ENCODE measurements at places on chromosomes 12 and 14.

- DNase-seq = no peak
Measured at GRCh38 chr12:51851413-51852124, 3.1 kb upstream of the FIGNL2 start.

GRCh38 chr12:66497008-66497897 lies 181.6 kb downstream of the GRIP1 start:
- DNase-seq = no peak

DNA sequence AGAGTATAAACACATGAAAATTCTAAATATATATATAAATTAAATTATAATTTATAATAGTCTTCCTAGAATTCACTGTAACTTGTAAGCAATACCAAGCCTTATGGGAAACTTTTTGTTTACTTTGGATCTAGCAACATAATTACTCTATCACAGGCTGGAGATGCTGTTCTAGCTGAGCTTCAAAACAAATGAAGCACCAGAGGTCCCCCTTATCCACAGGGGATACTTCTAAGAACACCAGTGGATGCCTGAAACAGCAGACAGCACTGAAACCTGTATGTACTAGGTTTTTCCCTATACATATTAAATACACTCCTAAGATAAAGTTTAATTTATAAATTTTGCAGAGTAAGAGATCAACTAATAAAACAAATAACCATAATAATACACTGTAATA lies 96.6 kb downstream of the CDK17 start:
- no peak for DNase-seq

DNA sequence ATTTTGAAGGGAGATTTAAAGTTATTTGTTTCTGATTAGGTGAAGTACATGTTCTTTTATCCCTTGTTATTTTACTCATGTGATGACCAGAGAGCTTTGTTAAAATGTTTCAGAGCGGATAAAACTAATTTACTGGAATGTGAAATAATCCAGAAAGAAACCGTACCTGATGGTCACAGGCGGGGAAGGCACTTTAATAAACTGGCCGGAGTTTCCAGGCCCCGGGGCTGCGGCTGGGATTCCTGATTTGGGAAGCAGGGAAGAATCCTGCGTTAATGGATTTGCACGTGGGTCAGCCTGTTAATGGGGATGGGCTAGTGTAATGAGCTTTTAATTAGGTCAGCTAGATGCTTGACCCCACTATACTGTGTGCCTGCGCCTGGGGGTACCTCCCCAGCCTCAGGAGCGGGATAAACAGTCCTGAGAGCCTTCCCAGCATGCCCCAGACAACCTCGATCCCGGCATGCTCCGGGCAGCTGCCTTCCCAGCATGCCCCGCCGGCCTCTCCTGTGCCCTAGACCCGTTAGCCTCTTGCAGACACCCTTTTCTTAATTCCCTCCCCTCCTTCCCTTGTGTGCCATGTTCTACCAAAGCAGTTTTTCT lies 208.6 kb upstream of the CDKN3 start:
- no peak for DNase-seq

GRCh38 chr12:12540261-12541013 lies 22.2 kb downstream of the DUSP16 start:
- DNase-seq = no peak

GRCh38 chr14:38209572-38210557 lies 2.2 kb downstream of the SSTR1 start:
- no peak for DNase-seq

- peak; percentile 73 for DNase-seq
Measured at GRCh38 chr14:77027538-77028383, 747 bp downstream of the IRF2BPL start.

GRCh38 chr12:7100239-7100638 lies 8.0 kb upstream of the C1R start:
- DNase-seq = no peak

DNA sequence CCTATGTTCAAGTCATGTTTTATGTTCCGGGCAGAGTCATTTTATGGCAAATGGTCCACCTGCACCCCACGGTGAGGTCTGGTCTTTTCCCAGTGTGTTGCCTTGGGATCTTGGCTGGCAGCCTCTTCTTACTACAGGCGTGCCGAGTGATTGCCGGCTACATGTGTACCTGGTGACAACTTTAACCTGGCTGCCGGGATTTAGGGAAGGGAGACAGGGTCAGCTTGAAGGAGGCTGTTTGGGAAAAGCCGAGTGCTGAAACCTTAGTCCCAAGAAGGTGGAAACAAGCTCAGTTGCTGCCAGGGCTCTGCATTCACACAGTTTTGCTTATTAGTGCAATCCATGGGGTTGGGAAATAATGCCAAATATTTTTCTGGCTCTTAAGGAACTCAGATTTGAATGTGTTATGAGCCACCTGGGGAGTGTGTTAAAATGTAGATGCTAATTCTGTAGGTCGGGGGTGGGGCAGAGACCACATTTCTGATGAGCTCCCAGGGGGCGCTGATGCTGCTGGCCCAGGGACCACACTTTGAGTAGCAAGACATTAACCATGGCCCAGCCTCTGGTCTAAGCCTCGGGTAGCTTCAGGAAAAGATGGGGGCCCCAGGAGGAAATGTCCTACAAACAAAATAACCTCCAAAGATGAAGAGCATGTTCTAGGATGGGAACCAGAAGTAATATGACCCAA lies 179.6 kb downstream of the TBX5 start:
- no peak for DNase-seq

- DNase-seq = no peak
Measured at GRCh38 chr14:93980456-93981201, 4.3 kb upstream of the ASB2 start.
